ENCODE measurements at places on chromosomes 6 and 20. TPM values are rescaled to one million over a fixed set of nuclear protein-coding genes. Genes with fewer than 3 reads are reported as not detected.

- DNase-seq: no peak
Measured at GRCh38 chr6:62707914-62708313, 421.9 kb upstream of the KHDRBS2 start.

- no peak for DNase-seq
Measured at GRCh38 chr6:84082689-84083265, 49.2 kb downstream of the MRAP2 start.

GRCh38 chr6:41023114-41023513 lies 15.9 kb downstream of the UNC5CL start:
- no peak for DNase-seq

DNA sequence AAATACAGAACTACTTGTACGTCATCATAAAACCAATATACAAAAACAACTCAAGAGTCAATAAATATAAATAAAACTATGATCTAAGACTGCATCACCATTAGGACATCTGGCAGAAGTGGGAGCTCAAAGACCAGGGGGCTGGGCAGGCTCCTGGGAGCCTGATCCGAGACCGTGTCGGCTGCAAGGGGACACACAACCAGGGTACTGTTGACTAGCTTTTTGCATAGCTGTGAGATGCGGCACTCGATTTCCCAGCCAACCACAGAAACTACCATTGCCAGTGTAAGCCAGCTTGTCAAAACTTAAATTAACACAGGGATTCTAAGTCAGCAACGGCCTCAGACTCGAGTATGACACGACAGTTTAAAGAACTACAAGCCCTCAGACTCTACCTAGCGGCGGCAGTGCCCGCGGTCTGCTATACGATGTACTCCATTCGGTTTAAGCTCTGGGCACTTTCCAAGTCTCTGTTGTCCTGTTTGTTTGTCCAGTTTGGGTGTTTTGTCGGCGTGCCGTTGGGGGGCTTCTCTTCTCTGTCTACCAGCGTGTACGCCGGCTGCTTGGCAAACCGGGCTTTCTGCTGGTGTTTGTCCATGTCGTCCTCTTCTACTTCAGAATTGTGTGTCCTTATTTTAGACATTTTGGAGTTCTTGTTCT lies 34.6 kb downstream of the JAG1 start:
- DNase-seq: no peak

DZANK1 gene
- 9.2 TPM for polyA plus RNA-seq

GPSM3 gene
- polyA plus RNA-seq: 18.8 TPM

Measured in right lung (tissue), 10 donors.